HEK293T (cell line): ENCODE measurements at places on chromosomes 7 and 10.

DNA sequence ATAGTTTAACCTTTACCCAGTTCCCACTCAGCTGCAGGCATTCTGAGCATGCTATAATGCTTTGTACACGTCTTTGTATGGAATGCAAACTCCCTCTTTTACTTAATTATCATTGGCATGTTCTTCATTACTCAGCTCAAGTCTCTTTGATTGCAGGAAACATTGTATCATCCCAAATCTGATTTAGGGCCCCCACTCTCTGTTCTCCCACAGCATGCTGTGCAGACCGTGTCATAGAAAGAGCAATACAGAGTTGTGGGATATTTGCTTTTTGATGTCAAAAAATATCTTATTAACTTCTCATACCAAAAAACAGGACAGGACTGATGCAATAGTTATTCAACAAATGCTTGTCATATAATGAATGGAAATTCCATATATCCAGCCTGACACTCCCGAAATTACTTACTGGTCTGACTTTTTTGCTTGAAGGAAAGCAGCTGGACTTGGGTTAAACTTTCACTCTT is 1081.5 kb upstream of the C7orf33 start:
- DNase-seq = no peak

DNA sequence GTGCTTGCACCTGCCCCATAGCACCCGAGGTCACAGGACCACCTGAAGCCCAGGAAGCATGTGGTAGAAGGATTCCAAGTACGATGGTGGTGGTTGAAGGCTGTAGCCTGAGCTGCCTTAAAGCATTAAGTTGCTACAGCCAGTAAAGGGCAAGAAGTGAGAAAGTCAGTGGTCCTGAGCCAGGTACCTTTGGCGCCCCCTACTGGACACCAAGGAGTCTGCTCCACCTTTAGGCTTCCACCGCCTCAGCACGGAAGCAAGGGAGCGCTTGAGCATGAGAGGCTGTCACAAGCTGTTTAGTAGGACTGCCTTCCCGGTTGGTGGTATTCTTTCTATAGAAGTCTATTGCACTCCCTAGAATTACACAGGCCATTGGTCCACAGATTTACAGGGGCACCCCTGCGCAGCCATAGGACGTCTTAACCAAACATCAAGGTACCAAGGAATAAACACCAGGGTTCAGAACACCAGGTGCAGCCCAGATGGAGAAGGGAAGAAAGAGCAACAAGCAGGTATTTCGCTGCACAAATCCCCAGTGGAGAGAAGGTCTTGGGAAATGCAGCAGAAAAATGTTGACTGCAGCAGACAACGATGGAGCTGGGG is 2.2 kb downstream of the CRTAC1 start:
- DNase-seq = peak; percentile 92

DNA sequence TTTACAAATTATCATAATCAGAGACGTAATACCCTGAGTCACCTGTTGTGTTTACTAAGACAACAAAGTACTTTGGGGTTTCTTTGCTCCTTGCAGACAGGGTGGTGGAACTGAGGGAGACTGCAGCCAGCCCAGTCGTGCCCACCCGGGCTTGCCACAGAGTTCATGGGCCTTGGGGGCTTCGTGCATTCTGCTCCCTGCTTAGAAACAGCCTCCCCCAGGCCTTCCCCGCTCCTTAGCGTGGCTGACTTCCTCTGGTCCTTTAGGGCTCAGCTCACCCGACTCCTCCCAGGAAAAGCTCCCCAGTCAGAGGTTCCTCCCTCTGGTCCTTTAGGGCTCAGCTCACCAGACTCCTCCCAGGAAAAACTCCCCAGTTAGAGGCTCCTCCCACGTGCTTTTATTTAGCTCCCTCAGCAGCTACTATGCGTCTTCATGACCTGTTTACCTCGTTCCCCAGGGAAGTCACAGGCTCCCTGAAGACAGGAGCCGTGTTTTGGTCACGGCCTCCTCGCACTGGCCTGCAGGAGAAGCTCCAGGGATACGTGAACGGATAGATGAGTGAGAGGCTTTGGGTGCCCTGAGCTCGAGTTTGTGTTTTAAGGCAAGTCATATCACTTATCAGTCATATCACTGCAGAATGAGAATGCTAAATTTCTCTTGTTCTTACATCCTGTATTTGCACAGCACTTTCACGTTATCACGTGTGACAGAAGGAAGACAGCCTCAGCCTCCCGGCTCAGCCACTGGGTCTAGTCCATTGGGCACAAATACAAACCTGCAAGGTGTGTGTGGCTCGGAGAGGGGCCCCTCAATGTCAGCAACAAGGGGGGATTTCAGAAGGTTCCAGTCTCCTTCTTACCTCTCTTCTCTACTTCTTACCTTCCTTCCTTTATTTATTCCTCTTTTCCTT is 52.7 kb upstream of the VIPR2 start:
- no peak for DNase-seq

DNA sequence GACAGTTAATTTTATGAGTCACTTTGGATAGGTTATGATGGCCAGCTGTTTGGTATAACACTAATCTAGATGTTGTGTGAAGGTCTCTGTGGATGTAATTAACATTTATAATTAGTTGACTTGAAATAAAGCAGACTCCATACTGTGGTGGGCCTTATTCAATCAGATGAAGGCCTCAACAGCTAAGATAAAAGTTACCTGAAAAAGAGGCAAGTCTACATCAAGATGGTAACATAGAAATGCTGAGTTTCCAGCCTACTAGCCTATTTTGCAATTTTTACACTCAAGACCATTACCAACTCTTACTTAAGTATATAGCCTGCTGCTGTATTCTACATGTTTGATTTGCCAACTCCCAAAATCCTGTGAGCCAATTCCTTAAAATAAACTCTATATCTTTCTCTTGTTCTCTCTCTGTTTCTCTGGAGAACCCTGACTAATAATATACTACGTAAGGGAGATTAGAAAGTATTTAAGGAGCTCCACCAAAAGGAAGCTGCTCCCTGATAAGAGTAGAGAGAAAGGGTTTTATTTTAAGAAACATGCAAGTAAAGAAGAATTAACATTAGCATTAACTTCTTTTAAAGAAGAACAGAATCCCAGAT is 42.7 kb downstream of the ZNF438 start:
- DNase-seq = no peak

GRCh38 chr10:78166261-78166660 is 132.6 kb downstream of the RPS24 start:
- DNase-seq = no peak

- no peak for DNase-seq
Observed at GRCh38 chr7:19971956-19972355, 198.5 kb upstream of the TMEM196 start.

DNA sequence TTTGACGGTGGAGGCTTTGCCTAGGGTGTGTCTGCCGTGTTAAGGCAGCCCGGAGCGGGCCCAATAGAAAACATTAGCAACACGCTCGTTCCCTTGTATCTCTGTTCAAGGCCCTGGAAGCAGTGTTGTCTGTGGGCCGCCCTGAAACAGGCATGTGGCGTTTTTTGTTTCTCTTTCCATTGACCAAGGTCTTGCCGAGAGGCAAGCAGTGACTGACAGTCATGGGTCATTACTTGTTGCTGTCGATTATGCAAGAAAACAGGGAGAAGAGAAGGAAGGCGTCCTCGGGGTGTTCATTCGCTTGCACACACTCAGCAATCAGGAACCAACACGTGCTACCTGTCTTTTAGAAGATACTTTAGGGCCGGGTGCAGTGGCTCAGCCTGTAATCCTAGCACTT is 92.5 kb downstream of the EZH2 start:
- no peak for DNase-seq
